Lung microvascular endothelial cell (primary cell): ENCODE measurements at places on chromosomes 1 and 21. TPM values are rescaled to one million over a fixed set of nuclear protein-coding genes. Genes with fewer than 3 reads are reported as not detected.

GRCh38 chr1:248861616-248862015 lies 2.7 kb upstream of the ZNF692 start:
- no peak for DNase-seq

DNA sequence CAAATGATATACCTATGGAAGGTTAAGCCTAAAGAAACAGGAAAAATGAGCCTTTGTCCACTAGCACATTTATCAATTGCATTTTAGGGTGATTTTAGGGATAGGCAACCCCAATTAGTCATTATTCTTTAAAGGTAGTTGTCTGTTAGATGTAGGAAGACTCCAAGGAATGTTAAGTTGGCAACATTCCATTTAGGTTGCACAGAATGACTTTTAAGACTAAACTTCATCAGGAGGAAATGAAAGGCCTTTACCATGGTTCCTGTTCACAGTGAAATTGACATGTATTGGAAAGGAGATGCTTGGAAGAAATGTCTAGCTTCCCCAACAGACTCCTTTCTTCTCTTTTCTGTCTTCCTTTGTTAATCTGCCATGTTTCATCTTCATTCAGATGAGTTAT lies 1.6 kb upstream of the APOBEC4 start:
- no peak for DNase-seq

DNA sequence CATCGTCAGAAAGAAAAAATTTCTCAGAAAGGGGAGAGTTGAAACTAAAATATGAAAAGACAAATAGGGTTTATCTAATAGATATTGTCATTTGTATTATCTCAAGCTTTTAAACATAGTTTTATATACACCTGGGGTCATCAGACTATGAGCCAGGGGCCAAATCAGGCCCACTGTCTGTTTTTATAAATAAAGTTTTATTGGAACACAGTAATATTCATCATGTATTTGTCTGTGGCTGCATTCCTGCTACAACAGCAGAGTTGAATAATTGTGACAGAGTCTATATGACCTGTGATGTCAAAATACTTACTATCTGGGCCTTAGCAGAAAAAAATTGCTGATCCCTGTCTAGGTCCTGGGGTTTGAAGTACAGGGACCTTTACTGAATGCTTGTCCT lies 120.5 kb upstream of the RUNX1 start:
- no peak for DNase-seq

DNA sequence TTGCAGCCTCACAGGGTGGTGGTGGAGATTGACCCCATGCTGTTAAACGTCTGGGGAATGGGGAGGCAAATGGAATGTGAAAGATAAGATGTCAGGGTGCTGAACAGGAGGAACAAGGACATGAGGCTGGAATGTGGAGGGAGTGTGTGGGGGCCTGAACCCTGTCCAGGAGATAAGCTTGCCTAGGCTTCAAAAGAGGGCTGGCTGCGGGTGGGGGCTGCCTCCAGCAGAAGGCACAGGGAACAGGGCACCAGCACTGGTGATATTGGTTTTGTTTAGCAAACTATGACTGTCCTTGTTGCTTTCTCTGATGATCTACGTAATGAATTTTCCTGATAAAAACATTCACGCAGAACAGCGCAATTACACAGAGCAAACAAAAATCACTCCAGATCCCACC lies 52.4 kb upstream of the LRP8 start:
- DNase-seq, result no peak

DNA sequence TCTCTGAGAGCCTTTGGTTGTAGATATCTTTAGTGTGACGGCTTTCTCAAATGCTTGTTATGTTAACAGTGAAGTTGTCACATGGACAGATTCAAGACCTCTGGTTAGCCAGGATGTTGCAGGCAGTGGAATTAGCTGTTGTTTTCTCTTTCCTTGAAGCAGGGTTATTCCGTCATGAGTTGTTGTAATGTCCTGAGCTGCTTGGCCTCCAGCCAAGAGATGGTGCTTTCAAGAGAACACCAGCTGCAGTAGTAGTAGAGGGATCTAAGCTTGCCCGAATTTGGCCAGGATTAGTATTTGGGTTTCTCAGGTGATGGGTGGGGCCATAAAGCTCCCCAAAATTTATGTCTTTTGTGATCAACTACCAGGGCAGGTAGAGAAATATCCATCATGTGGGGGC lies 13.4 kb downstream of the KCNE1 start:
- no peak for DNase-seq

DNA sequence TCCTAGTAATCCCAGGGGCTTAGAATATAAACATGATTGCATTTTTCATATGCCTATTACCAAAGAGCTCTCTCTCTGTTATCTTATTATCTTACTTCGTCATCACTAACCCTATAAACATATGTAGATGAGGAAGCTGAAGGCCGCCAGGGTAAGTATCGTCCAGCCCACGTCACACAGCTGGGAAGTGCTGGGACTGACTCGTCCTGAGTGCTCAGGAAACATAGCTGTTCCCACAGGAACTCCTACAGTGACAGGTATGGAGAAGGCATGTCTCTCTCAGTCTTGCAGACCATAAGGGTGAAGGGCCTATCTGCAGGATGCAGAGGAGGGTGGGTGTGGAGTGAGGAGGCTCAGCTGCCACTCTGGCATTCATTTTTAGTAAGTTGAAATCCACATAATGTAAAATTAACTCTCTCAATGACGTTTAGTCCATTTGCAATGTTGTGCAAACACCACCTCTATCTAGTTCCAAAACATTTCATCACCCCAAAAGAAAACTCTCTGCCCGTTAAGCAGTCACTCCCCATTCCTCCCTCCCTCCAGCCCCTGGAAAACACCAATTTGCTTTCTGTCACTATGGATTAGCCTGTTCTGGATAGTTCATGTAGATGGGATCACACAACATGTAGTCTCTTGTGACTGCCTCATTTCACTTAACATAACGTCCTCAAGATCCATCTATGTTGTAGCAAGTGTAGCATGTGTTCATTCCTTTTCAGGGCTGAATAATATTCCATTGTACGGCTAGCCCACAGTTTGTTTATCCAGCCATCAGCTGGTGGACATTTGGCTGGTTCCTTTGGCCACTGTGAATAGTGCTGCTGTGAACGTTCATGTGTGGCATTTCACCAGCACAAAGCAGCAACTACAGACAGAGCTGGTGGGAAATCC lies 68.3 kb downstream of the TCP10L start:
- DNase-seq, result peak; percentile 93

DNA sequence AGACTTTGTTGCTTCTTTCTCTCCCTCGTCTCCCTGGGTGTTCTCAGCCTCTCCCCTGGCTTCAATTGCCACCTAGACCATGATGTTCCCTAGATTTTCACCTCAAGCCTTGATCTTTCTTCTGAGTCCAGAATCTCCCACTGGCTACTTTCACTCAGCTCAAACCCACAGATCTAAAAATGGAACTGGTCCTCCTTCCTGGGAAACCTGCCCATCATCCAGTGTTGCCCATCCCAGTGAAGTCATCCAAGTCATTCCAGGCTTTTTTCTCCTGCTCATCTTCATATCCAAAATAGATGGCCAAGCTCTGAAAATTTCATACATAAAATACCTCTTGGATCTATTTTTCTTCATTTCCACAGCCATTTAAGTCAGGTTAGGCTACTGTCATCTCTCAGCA lies 347.4 kb downstream of the KCNH1 start:
- no peak for DNase-seq

GRCh38 chr1:114302821-114303220 lies 149.2 kb upstream of the SYT6 start:
- DNase-seq, result no peak

DNA sequence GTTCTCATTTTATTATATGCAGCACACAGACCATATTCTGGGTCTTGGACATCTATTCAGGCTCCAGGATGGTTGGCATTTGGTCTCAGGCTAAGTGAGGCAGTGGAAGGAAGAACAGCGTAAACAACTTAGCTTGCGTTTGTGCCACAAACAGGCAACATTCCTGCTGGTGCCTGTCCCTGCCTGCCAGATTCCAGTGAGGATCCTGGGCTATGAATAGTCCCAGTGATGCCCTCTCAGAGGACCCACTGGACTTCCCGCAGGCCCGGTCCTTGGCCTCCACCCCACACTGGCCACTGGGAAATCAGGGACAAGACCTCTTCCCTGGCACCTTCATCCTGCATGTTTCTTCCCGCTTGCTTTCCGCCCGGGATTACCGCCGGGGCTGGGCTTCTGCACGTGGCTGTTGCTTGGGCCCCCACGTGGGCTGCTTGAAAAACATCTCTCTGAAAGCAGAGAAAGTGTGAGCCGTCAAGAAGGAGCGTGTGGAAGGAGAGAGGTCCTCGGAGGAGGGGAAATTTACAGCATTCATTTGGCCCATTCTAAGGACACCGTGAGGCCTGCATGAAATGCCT lies 145.1 kb upstream of the WNT4 start:
- DNase-seq, result no peak

GRCh38 chr1:228873709-228874108 lies 138.4 kb downstream of the RHOU start:
- no peak for DNase-seq

GRCh38 chr1:182051938-182052337 lies 9.6 kb downstream of the ZNF648 start:
- DNase-seq, result no peak

DNA sequence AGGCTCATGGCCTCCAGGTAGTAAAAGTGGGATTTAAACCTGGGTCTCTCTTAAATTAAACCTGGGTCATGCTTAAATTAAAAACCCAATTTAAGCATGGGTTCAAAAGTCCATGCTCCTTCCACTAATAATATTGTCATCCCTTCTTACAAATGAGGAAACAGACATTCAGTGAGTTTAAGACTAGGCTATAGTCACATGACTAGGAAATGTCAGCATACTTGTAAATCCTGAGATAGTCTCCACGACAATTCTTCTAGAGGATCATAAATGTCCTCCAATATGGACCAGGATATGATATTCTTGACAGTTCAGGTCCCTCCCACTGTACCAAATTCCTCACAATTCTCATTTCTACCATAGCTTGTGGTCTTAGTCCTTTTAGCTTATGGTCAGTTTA lies 10.5 kb upstream of the IGFN1 start:
- no peak for DNase-seq

GRCh38 chr1:162566870-162567269 lies 5.3 kb downstream of the UAP1 start:
- DNase-seq, result no peak

GRCh38 chr1:209670441-209671082 lies 4.7 kb upstream of the G0S2 start:
- DNase-seq, result no peak

- no peak for DNase-seq
These were observed 564.5 kb upstream of the PTBP2 start for GRCh38 chr1:96157101-96157500.

GRCh38 chr1:210218047-210218446 lies 14.5 kb upstream of the SERTAD4 start:
- DNase-seq, result no peak

- no peak for DNase-seq
These were observed 730 bp downstream of the NOS1AP start for GRCh38 chr1:162070094-162070748.

DNA sequence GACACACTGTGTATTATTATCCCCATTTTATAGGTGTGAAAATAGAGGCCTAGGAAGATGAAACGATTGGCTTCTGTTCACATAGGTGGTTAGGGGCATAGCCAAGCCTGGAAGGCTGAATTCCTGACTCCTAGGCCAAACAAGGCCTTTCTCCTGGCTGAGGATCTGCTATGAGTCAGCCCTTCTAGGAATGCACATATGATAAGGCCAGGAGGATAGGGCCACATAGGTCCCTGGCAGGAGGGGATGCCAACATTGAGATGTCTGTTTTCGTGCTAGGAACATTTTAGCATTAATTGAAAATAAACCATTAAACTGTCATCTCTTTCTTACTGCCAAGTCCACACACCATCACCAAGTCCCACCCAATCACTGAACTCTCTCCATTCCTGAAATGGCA lies 9.2 kb downstream of the CSMD2 start:
- DNase-seq, result no peak

LRRC8B gene
- 1.2 and 3.3 TPM in 2 replicates for total RNA-seq

UBL4B gene
- not detected in 2 replicates for total RNA-seq

COL9A2 gene
- total RNA-seq, result 0.22 and 0.79 TPM in 2 replicates

SYCP1 gene
- not detected in 2 replicates for total RNA-seq

BACH1 gene
- total RNA-seq, result 21.6 and 76.2 TPM in 2 replicates

MTR gene
- 23.3 and 32.3 TPM in 2 replicates for total RNA-seq

P3H1 gene
- total RNA-seq, result 68.0 and 69.8 TPM in 2 replicates
